Spleen (tissue), 13 donors: ENCODE measurements at places on chromosomes 4 and X. TPM values are rescaled to one million over a fixed set of nuclear protein-coding genes. Genes with fewer than 3 reads are reported as not detected.

- DNase-seq, result no peak
Measured at GRCh38 chrX:122046226-122046625, 998.8 kb downstream of the GLUD2 start.

DNA sequence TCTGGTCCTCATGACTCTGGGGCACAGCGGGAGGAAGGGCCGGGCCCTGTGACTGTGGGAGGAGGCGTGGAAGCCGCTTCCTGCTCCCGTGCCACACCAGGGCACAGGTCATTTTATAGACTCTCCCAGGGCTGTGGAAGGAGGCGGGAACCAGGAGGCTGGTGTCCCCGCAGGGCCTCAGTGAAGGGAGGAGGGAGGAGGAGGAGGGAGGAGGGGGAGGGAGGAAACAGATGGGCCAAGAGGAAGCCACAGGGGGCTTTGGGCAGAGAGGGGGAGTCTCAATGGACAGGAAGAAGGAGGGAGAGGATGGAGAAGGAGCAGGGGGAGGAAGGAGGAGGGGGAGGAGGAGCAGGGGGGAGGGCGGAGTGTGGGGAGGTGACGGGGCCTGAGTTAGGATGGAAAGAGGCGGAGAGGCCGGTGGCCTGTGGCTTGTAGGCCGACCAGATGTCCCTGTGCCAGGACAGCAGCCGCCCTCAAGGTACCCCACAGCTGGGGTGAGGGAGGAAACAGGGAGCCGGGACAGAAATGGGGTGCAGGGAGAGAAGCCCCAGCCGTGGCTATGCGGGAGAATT, 6.2 kb upstream of the PLCXD1 start:
- DNase-seq, result peak; percentile 78

GRCh38 chrX:123308658-123309057, 124.6 kb downstream of the GRIA3 start:
- no peak for DNase-seq

DNA sequence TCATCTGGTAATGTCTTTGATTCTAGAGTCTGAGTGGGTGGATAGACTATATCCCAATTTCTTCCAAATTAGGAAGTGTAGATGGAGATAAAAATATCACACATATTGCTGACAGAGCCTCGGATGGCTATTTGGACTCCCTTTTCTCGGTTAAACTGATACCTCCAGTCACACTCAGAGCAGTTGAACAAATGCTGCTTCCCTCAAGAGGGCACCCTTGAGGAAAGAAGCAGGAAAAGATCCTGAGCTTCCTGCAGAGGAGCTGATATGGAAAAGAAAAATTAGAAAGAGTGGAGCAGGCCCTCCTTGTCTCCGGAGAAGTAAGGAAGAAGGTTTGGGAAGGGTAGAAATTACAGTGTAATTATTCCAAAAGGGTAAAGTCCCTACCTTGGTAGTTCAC, 96.2 kb upstream of the CCSER1 start:
- no peak for DNase-seq

GRCh38 chr4:67575232-67576058, 16.9 kb downstream of the STAP1 start:
- no peak for DNase-seq

Gene FOXR2
- total RNA-seq, result not detected
